ENCODE measurements at places on chromosomes 6 and 20. TPM values are rescaled to one million over a fixed set of nuclear protein-coding genes. Genes with fewer than 3 reads are reported as not detected.

Gene NXT1
- polyA plus RNA-seq, result 39.2 TPM

Gene WFDC2
- 13.6 TPM for polyA plus RNA-seq

Gene ZSCAN23
- 0.91 TPM for polyA plus RNA-seq

Gene GABRR1
- polyA plus RNA-seq, result not detected

Gene IRF4
- 0.01 TPM for polyA plus RNA-seq

- no peak for DNase-seq
Observed at GRCh38 chr6:45535933-45536332, 158.2 kb upstream of the SUPT3H start.

- no peak for DNase-seq
Observed at GRCh38 chr20:61949363-61949713, 116.3 kb downstream of the TAF4 start.

DNA sequence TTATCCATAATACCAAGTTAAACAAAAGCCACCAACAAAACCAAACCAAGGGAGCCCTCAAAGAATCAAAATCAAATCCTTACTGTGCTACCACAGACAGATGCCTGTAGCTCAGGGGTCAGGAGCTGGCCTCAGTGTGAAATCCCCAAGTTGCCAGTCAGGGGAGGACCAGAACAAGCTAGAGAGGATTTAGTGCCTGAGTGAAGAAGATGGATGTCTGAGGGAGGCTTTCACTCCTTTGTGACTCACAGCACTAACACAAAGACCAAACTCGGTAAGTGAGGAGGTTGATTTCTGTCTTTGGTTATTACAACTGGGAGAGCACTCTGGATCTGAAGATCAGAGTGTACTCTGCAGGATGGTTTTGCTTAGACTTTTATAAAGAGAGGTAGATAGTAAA lies 189.9 kb upstream of the ZNF184 start:
- no peak for DNase-seq

DNA sequence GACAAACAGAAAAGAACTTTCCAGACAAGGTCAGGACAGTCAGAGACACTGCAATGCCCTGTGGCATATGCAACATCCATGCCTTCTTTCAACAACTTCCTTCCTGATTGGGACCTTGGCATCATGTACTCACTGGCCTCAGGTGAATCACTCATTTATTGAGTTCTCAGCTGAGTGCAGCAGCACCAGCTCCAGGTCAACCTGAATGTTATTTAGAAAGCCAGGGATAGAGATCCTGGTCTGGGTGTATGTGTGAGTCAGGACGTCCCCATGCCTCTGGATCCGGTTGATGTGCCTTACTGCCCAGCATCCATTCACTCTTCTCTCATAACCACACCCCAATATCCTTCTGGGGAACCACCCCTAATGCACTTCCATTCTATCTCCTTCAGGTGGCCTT lies 54.4 kb downstream of the SNRNP48 start:
- DNase-seq, result peak; percentile 96

DNA sequence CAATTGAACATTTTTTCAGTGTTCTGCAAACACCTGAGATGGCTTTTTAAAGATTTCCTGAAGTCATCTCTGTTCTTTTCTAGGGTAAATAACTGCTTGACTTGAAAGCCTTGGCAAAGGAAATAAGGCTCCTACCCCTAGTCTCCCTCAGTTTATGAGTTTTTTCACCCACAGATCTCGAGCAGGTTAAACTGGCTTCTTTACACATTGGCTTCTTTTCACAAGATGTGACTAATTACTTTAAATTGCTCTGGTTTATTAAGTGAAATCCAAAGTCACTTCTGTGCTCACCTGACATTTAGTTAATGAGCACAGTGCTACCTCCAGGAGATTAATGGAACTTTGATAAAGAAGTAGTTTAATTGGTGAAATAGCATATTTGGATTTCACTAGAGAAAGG lies 33.2 kb downstream of the SOX4 start:
- DNase-seq, result no peak

DNA sequence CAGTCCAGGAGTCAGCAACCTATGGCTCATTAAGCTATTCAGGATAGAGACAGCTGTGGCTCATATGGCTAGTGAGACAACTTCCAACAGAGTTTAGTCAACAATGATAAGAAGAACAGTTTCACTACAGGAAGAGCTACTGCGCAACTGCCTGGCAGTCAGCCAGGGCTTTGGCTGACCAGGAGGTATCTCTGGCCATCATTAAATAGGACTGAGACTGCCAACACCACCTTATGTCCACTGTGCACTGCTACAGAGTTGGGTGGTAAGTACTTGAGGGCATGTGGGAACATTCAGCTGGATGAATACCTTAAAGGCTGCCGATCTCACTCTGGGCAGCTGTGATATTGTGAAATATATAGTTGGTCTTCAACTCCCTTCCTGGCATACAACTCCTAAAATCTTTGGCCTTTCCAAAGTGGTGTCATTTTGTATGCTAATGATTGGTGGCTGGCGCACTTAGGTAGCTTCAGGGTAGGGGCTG lies 52.2 kb upstream of the FAM83C start:
- DNase-seq, result peak; percentile 69

GRCh38 chr6:33888664-33889200 lies 84.9 kb upstream of the MLN start:
- no peak for DNase-seq

- no peak for DNase-seq
Observed at GRCh38 chr6:686497-686896, 6.4 kb downstream of the EXOC2 start.

DNA sequence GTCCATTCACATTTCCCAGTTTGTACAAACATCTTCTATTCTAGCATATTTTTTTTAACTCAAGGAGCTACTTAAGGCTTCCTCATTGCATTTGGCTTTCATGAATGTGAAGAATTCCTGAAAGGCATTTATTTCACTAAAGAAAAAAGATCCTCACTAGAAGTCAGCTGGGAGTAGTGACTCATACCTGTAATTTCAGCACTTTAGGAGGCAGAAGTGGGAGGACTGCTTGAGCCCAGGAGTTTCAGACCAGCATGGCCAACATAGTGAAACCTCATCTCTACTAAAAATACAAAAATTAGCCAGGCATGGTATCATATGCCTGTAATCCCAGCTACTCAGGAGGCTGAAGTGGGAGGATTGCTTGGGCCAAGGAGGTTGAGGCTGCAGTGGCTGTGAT lies 30.9 kb upstream of the XRN2 start:
- no peak for DNase-seq

- DNase-seq, result no peak
Observed at GRCh38 chr6:106995640-106996039, 21.1 kb upstream of the CD24 start.

DNA sequence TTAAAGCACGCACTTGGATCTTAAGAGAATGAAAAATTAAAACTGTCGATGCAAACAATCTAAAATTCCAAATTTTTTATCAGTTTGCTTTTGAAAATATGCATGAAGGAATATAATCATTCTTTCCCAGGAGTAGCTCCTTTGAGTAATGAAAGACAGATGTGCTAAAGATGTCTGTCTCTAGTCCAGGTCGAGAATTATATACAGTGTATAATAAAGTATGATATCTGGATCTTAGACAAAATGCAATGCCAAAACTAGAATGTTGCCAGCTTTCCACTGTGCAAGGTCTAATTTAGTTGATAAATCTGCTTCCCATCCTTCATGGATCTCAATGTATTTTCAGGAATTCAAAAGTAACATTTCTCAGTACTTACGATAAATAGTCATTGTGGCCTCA lies 65.1 kb upstream of the ADGRG6 start:
- no peak for DNase-seq

- peak; percentile 50 for DNase-seq
Observed at GRCh38 chr6:153790048-153790447, 249.0 kb upstream of the OPRM1 start.

- no peak for DNase-seq
Observed at GRCh38 chr20:37257988-37258387, 3.6 kb downstream of the GHRH start.

DNA sequence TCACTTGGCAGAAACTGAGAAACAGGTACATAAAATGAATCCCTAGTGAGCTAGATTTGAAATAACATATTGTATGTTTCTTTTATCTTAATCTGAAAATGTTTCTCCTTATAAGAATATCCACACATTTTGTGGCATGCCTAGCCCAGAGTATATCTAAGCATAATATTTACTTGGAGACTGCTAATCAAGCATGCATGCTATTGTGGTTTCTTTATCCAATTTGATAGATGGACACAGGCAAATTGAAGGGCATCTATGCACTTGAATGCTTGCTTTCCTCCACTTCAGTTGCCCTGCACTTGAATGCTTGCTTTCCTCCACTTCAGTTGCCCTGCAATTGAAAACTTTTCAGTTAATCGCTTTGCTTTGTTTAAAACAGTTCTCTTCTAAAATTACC lies 729.8 kb downstream of the TBC1D32 start:
- no peak for DNase-seq

DNA sequence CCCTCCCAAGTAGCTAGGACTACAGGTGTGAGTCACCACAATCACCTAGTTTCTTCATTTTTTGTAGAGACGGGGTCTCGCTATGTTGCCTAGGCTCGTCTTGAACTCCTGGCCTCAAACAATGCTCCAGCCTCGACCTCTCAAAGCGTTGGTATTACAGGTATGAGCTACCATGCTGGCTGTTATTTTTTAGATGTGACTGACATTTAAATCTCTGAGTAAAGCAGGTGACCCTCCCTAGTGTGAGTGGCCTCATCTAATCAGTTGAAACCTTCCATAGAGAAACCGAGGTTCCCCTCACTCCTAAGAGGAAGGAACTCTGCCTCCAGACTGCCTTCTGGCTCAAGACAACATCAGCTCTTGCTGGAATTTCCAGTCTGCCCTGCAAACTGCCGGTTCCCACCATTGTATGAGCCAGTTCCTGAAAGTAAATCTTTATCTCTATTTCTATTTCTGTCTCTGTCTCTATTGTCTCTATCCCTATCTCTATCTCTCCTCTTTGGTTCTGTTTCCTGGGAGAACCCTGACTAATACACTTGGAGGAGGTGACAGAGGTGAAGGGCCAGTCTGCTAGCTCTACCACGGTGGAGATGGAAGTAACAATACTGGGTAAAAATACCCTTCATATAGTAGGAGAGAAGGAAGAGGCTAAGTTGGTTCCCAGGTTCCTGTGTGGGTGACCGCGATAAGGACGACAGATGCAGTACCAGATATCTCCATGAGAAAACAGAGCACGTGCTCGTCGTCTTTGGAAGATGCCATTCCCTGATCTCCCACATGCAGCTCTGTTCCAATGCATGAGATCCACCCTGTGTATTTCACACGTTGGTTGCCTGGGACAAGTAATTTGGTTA lies 81.0 kb downstream of the MYB start:
- DNase-seq, result no peak

DNA sequence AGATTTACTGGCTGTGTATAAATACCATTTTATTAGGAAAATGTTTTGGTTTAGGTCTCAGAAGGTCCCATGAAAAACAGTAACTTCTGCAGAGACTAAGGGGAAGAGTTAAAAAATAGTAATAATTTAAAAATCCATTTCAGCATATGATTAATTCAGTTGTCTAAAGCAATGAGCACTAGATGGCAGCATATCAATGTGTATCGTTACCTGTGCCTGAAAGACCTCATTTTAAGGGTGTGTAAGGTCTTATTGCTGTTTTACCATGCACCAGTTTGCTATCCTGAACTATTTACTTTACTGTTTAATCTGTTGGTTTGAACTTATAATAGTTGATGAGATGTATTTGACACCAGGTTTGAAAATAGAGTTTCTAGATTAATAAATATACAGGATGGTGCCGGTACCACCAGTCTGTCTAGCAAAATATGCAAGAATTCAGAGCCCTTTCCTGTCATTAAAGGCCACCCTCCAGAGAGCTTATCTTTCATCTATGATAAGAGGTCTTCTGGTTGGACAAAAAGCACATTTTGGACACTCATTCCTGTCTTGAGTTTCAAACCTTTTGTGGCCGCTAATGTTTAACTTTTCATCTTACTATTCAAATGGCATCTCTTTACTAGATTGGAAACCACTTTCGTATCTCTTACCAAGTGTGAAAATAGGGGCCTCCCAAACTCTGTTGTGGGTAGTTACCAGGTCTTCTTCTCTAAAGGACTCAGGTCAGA lies 8.9 kb upstream of the AHI1 start:
- DNase-seq, result peak; percentile 8

DNA sequence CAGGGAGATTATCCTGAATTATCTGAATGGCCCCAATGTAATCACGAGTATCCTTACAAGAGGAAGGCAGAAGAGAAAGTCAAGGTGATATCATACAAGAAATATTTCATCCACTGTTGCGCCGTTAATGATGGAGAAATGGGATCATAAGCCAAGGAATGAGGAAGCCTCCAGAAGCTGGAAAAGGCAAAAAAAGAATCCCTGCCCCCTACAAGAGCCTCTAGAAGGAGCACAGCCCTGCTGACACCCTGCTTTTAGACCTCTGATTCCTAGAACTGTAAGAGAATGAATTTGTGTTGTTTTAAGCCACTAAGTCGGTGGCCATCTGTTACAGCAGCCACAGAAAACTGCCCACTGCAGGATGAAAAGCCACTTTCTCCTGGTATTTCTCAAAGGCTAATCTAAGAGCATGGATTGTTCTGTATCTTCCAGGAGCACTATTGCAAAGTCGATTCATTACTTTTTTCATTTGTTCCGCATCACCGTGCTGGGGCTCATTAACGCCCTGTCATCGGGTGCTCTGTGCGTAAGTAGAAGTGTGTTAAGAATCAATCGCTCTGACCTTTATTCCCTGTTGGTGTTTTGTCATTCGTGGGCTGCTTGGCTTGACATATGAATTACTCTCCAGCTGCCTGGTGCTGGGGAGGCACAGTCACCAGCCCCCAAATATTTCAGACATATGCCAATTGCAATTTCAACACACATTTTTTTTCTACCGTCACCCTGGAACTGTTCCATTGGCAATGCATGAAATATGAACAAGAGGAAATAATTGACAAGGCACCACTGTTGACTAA lies 117.0 kb downstream of the PCSK2 start:
- DNase-seq, result no peak

- DNase-seq, result peak; percentile 64
Observed at GRCh38 chr20:38001173-38001875, 31.9 kb downstream of the TTI1 start.

GRCh38 chr6:137808836-137809315 lies 58.2 kb upstream of the TNFAIP3 start:
- DNase-seq, result no peak

DNA sequence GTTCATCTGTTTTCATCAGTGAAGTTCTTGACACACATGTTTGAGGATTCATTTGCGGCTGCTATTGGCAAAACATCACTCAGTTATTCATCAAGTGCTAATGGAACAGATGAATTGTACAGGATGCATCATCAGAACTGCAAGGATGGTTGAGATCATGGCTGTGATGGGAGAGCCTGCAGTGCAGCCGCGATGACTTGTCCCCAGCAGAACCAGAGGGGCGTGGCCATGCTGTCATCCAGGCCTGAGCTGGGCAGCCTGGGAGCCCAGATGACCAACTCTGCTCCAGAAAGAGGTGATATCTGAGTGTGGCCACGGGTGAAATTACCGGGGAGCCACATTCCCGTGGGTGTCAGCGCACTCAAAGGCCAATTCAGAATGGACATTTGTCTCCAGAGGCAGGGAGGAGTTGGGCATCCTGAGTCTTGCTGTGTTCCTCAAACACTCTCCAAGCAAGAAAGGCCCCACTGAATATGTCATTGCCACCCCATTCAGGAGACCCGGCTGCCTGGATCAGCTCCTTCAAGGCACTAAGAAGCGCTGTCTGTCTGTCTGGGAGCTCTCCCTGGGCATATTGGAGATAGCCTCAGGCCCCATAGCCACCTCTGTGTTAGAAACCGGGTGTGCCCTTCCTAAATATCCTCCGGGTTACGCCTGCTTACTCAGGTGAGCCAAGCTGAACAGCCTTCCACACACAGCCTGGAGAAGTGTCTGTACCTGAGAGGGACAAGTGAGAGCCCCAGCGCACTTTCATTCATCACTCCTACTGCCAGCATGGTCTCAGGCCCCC lies 66.7 kb downstream of the SYNDIG1 start:
- DNase-seq, result peak; percentile 6
